LoVo (cell line): ENCODE measurements at places on chromosomes 3 and 15.

DNA sequence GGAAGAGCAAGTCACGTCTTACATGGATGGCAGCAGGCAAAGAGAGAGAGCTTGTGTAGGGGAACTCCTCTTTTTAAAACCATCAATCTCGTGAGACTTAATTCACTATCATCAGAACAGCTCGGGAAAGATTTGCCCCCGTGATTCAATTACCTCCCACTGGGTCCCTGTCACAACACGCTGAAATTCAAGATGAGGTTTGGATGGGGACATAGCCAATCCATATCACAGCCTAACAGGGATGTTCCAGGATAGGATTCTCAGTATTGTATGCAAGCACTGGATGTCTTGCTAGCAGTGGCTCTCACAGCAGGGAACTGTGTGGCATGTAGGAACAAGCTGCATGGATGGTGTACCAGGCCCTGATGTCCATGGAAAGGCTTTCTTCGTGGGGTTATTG lies 47.8 kb upstream of the SLC24A5 start:
- DNase-seq, result no peak

DNA sequence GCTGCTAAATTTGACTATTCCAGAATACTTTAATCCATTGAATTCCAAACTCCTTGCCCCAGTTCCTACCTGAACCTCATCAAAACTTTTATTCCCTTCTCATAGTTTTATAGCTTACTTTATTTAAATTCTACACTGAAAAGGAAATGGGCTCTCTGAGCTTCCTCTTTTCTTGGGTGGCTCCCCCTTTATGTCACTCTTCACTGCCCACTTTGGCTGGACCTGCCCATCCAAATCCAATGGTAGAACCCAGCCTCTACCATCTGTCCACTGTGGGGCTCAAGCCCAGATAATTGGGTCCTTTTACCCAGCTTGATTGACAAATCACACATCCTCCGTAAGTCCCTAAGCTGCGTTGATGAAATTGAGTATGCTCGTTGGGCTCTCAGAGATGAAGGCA lies 216.5 kb downstream of the BBX start:
- no peak for DNase-seq

GRCh38 chr3:190209533-190209932 lies 88.8 kb upstream of the P3H2 start:
- DNase-seq, result no peak

GRCh38 chr3:76789237-76789636 lies 250.7 kb upstream of the ROBO2 start:
- DNase-seq, result no peak

GRCh38 chr3:126121074-126121473 lies 37.1 kb upstream of the SLC41A3 start:
- DNase-seq, result no peak

DNA sequence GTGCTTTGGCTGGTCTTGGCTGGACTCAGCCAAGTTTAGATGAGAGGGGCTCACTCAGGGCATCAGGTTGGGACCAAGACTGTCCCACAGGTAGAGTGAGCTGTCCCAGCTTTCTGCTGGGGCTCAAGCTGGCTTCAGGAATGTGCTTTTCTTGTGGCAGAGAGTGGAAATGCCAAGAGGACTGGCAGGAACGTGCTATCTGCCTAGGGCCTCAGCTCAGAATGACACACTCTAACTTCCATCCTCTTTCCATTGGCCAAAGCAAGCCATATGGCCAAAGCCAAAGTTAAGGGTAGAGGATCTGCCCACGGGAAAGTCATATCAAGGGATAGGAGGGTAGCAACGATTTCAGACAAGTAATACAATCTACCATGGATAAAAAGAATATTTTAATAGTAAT lies 178.8 kb downstream of the ABHD5 start:
- DNase-seq, result no peak

- no peak for DNase-seq
These were observed 40.7 kb downstream of the C2CD4B start for GRCh38 chr15:62124176-62124972.

- no peak for DNase-seq
These were observed 114.4 kb downstream of the FOXP1 start for GRCh38 chr3:71469138-71469435.

DNA sequence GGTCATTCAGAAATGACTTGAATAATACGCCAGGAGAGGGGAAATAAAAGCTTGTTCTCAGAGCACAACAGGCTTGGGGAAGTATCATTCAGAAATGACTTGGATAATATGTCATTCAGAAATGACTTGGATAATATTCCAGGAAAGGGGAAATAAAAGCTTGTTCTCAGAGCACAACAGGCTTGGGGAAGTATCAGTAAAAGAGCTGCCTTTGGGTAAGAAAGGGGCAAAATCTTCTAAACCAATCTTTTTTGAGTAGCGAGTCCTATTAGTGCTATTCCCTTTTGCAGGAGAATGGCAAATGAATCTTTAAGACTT lies 20.9 kb downstream of the GABRR3 start:
- no peak for DNase-seq

DNA sequence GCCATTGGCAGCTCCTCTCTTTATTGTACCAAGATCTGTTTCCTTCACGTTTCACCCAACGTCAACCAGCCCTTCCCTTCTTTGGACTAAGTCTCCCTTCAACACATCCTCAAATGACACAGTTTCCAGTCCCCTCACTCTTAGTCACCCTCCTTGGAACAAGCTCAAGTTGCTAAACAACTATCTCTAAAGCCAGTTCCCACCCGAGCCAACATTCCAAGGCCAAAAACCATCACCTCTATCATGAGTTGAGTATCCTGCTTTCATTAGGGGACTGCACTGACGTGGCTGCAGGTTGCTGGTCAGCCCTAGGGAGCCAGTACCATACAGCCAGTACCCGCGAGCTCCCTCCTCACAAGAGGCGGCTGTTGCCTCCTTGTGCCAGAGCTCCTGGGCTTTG lies 73.8 kb downstream of the LIPC start:
- peak; percentile 45 for DNase-seq

DNA sequence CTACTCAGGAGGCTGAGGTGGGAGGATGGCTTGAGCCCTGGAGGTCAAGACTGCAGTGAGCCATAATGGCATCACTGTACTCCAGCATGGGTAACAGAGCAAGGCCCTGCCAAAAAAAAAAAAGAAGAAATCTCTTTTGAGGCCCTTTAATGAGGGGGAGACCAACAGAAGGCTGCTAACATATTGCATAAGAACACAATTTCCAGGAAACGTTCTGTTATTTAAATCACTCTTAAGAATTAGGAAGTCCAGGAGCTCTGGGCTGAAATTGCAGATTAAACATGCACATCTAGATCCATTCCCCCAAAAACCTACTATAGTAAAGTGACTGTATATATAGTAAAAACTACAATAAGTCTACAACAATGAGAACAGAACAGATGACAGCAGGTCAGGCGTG lies 16.1 kb upstream of the BLM start:
- DNase-seq, result no peak

GRCh38 chr3:152745646-152746045 lies 89.3 kb upstream of the P2RY1 start:
- DNase-seq, result no peak

DNA sequence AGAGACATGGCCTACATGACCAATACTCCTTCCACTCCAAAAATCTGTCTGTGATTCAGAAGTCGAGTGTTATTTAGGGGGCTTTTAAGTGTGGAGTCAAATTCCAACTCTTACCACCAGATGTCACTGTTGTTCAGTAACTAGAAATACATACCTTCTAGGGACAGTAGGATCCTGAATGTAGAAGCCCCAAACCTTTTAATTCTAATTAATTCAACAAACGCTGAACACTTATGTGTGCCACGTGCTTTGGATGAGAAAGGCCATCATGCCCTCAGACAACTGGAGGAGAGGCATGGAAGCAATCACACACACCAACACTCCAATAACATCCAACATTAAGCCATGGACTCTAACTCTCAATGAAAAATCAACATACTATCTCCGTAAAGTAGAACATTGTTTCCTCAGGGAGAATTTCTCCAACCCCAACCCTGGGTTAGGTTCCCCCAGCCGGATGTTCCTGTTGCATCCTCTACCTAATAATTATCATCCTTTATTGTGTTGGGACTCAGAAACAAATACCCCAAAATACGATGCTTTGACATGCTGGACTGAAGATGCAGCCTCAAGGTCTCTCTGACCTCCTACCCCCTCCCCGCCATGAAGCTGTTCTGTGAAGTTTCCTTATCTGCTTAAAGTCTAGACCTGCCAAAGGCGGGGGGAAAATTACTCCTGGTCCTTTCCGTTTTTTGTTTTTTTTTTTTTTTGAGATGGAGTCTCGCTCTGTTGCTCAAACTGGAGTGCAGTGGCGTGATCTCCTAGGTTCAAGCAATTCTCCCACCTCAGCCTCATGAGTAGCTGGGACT lies 8.0 kb upstream of the CCDC13 start:
- DNase-seq, result peak; percentile 49

DNA sequence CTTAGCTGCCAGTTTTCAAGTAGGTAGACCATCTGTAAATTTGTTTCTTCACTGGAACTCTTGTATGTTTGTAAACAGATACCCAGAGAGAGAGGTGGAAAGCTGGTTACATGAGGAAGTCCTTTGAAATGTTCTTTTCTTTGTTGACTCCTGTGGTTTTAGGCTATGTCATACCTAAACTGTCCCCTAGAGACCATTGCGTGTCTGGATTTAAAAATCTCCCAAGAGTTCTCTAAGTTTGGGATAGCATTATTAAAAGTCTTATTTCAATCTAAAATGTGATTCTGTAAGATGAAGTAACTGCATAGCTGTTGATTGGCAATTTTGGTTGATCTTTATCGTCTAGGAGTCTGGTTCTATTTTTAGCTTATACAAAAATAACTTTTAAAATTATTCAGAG lies 127.2 kb downstream of the GHSR start:
- DNase-seq, result no peak

- no peak for DNase-seq
These were observed 9.2 kb upstream of the DCUN1D1 start for GRCh38 chr3:182989566-182989965.
